CD4-positive, alpha-beta T cell treated with Interleukin-21 for 1 hour (primary cell): ENCODE measurements at places on chromosomes 16 and 17.

DNA sequence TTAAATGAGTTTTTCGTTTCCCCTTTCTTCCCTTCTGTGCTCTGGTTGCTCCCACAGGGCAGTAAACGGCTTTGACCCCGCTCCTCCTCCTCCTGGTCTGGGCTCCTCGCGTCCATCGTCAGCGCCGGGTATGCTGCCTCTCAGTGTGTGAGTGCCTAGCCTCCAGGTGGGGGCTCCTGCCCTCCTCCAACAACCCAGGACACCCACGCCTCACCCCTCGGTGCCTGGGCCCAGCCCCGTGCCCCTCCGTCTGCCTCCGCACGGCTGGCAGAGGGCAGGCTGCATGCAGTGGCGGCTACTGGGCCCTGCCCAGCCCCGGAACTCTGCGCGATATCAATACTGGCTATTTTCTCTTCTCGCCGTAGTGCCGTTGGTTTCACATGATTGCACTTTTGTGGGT is 31.2 kb downstream of the NDEL1 start:
- no peak for DNase-seq

- DNase-seq: peak; percentile 64
Observed at GRCh38 chr16:75011634-75012307, 12.9 kb downstream of the ZNRF1 start.

DNA sequence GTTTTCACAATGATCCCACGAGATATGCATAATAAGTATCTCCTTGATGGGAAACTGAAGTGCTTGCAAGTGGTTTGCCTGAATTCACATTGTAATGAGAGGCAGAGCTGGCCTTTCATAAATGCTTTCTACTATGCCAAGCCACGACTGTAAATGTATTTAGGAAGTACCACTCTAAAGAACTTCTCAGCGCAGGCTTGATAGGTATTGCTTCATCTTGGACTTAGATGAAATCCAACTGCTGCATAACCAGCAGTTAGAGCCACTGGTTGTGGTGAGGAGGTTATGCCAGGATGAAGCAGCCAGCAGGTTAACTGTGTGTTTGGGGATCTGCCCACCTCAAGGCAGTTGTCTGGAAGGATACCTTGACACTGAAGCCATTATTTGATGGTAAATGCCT is 26.8 kb downstream of the MARCHF10 start:
- DNase-seq: no peak

DNA sequence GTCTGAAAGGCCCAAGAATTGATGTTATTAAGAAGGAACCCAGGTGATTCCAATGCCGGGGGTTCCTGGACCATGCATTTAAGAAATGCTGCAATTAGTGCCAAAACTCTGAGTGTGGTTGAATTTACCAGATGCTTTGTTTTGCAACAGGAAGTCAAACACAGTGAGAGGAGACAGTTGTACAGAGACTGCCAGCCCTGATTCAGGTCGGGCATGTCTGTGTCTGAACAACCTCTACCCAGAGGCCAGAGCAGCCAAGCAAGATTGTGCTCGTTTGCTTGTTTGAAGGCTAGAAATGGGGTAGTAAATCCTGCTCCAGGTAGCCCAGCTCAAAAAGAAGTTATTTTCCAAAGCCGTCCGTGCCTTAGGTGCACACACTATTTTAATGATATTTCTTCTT is 412.4 kb upstream of the ERCC4 start:
- DNase-seq: no peak

- DNase-seq: no peak
Observed at GRCh38 chr17:82314727-82315605, 2.4 kb downstream of the CD7 start.

- no peak for DNase-seq
Observed at GRCh38 chr17:46078675-46079074, 79.6 kb downstream of the STH start.

DNA sequence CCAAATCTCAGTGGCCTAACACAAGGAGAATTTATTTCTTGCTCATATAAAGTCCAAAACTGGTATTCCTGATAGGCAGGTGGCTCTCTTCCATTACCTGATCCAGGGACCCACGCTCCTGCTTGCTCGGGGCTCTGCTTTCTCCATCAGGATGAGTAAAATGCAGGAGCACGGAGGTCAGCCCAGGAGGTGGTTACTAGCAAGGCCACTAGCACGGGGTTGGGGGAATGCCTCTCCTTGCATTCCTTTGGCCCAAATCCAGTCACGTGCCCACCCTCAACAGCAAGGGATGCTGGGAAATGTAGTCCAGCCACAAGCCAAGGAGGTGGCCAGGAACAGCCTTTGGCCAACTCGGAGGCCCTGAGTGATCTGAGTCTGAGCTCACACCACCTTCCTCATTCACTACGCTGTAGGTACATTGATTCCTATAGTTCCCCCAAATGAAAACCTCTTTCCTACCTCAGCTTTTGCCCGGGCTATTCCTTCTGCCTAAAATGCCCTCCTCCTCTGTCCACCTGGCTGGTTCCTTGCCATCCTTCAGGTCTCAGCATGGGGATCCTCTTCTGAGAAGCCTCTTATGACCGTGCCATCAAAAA is 38.3 kb upstream of the HAPSTR1 start:
- no peak for DNase-seq

- no peak for DNase-seq
Observed at GRCh38 chr17:27755706-27756466, 44.4 kb downstream of the NOS2 start.

DNA sequence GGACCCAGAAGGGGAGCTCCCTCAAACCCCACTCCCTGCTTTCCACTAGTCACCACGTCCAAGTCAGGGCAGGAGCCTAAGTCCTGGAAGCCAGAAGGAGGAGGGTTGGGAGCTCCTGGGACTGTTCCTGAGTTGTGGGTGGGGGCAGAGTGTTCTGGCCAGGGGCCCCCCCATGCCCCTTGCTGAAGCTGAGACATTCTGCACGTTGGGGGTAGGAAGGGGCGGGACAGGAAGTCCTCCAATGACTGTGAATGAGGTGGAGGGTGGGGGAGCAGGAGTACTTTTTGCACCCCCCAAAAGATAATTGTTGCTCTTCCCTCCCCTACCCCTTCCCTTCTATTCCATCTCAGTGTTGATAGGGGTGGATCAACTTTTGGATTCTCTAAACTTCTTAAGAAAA is 21.4 kb upstream of the C17orf113 start:
- no peak for DNase-seq

- DNase-seq: no peak
Observed at GRCh38 chr17:69428252-69428980, 13.9 kb downstream of the MAP2K6 start.

- no peak for DNase-seq
Observed at GRCh38 chr17:50188531-50188920, 12.9 kb downstream of the COL1A1 start.

GRCh38 chr17:13498184-13498583 is 103.5 kb downstream of the HS3ST3A1 start:
- DNase-seq: no peak

- DNase-seq: no peak
Observed at GRCh38 chr17:77951123-77951522, 7.4 kb upstream of the TNRC6C start.

DNA sequence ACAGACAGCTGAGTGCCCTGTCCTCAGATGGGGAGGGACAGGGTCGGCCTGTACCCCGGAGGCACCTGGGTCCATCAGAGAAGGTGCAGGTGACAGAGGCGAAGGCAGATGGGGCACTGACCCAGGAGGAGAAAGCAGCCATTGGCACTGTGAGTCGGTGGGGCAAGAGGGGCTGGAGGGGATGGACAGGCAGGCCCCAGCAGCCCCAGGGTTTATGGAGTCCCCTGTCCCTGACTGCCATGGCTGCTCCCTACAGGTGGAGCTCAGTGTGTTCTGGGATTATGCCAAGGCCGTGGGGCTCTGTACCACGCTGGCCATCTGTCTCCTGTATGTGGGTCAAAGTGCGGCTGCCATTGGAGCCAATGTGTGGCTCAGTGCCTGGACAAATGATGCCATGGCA is 32.1 kb downstream of the ANKRD40 start:
- no peak for DNase-seq

DNA sequence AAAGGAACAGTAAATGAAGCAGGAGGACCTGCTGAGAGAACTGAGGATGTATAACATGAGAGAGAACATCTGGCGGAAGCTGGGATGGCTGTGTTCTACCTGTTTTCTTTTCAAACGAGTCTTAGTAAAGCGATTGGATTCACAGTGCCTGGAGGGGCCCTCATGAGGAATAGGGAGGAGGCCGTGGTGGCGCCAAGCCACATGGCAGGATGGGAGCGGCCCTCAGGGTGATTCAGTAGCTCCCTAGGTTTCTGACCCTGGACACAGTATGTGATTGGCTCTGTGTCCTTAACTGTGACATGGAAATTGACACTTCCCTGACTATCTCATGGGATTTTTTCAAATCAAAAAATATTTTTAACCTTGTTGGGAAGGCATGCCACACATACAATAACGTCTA is 32.1 kb downstream of the USP43 start:
- DNase-seq: no peak

DNA sequence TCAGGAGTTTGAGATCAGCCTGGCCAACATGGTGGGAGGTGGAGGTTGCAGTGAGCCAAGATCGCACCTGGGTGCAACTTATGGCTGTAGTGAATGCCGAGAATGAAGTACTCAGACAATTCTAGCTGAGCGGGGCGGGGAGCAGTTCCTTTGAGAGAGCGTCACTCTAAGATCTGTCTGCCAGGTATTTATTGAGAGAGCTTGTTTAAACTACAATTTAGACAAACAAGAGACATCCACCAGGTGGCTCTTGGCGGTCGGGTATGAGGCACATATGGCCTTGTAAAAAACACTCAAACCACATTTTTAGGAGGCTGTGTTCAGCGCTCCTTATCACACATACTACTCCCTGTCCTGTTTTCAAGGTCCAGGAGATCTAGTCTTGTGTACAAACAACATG is 40.6 kb upstream of the CDH1 start:
- DNase-seq: no peak

GRCh38 chr17:36608794-36609497 is 7.6 kb downstream of the MRM1 start:
- DNase-seq: no peak
